ENCODE measurements at places on chromosomes 16 and 17. TPM values are rescaled to one million over a fixed set of nuclear protein-coding genes. Genes with fewer than 3 reads are reported as not detected.

DNA sequence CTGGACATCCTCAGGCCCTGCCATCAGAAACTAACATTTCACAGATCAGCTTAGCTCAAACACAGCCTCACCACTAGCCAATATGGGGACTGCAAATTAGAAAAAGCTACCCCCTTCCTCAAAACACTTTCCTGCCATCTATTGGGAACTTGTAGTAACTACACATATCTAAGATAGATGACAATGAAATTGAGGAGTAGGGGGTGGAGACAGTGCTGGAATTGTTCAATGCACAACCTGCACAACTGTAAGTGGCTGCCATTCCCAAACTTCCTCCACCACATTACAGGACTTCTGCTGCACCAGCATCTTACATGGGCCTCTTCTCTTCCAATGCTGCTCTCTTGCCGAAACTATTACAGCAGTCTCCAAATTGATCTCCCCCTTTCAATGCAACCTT, 21.9 kb downstream of the AIPL1 start:
- peak; percentile 67 for DNase-seq

DNA sequence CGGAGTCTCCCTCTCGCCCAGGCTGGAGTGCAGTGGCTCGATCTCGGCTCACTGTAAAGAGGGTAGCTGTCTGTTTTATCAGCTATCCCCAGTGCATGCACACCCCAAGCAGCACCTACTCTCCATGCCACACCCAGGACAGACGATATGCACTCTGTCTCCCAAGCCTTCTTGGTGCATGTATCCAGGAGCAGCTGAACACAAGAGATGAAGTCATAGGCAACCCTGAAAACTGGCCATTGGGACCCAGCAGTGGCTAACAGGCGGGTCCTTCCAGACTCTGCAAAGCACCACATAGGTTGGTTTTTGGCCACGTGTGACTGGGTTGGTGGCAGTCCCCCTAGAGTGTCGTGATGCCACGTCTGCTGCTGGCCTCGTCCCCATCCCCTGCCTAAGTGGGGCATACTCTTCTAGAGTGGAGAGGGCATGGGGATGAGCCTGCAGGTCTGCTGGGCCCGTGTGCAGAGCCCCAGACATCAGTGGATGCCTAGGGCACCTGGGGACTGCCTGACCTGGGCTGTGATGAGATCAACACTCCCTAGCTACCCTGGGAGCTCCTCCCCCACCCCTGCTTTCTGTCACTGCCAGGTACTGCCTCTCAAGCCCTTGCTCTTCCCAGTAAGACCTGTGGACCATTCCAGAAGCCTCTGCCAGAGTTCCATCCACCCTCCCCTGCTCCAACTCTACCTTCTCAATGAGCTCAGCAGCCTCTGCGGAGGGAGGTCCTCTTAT, 9.3 kb downstream of the PDE6G start:
- DNase-seq, result no peak

DNA sequence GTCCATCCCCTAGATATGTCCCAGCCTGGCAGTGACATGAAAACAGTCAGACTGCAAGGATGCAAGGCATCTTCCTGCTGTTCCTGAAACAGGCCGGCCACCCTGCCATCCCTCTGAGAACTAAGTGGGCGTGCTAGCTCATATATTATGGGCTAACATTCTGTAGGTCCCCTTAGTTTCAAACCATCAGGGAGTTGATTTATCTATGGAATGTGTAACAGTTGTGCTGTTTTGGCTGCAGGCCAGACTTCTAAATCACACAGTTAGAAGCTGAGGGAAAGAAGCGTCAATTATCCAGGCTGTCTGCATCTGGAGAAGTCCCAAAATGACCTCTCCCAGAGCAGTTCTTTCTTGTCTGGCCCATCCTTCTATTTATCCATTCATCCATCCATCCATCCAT, 102.7 kb upstream of the DNAH9 start:
- no peak for DNase-seq

GRCh38 chr17:2967515-2967914, 95.9 kb downstream of the OR1D5 start:
- no peak for DNase-seq

GRCh38 chr16:51592001-51592501, 441.0 kb upstream of the SALL1 start:
- no peak for DNase-seq

- no peak for DNase-seq
These were observed 7.3 kb downstream of the HS3ST4 start for GRCh38 chr16:25699069-25699468.

GRCh38 chr17:12316021-12316420, 295.3 kb downstream of the MAP2K4 start:
- no peak for DNase-seq

DNA sequence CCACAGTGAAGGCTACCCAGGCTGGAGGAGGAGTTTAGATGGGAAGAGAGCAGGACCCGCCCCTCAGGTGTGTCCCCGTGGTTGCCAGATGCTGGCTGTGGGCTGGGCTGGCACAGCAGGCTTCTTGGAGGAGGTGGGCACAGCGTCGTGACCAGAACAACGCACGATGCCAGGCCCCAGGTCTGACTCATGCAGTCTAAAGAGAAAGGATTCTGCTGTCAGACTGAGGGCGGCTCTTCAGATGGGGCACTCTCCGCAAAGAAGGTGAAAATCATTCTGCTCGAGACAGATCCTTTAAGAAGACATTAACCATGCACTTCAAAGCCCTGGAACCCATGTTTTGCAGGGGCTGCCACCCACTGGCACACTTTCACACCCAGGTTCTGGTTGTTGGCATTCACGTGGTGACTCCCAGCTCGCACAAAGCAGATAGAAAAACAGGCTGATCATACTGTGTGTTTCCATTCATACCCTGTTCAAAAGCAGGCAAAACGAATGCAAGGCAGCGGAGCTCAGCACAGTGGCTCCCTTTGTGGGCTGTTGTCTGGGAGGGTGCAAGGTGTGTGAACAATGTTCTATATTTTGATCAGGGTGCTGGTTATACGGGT, 19.0 kb downstream of the CACNG4 start:
- DNase-seq, result no peak

Gene SEPTIN12
- polyA plus RNA-seq, result not detected

DNA sequence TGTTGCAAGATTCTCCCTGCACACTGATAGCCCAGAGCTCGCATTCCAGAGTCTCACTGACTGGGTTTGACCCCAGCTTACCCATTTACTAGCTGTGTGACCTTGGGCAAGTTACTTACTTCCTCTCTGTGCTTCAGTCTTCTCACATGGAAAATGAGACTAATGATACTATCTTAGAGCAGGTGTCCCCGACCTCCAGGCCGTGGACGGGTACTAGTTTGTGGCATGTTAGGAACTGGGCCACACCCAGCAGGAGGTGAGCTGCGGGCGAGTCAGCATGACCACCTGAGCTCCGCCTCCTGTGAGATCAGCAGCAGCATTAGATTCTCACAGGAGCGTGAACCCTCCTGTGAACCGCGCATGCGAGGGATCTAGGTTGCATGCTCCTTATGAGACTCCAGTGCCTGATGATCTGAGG, 15.8 kb downstream of the ANKFY1 start:
- no peak for DNase-seq

Gene CACNG3
- not detected for polyA plus RNA-seq

GRCh38 chr16:88010968-88011483, 59.8 kb downstream of the BANP start:
- no peak for DNase-seq

DNA sequence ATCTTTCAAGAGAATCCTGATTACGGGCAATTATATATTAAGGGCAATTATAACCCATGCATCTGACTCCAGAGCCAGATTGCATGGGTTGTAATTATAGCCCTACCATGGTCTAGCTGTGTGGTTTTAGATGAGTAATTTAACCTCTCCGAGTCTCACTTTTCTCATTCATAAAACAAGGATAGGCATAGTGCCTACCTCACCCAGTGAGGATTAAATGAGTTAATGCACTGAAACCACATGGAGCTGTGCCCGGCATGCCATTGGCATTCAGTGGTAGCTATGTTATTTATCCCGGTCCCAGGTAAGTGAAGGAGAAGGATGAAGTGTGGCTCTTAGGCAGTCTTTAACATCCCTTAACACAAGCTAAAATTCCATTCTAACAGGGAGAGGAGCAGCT, 6.3 kb downstream of the SNX20 start:
- DNase-seq, result no peak

DNA sequence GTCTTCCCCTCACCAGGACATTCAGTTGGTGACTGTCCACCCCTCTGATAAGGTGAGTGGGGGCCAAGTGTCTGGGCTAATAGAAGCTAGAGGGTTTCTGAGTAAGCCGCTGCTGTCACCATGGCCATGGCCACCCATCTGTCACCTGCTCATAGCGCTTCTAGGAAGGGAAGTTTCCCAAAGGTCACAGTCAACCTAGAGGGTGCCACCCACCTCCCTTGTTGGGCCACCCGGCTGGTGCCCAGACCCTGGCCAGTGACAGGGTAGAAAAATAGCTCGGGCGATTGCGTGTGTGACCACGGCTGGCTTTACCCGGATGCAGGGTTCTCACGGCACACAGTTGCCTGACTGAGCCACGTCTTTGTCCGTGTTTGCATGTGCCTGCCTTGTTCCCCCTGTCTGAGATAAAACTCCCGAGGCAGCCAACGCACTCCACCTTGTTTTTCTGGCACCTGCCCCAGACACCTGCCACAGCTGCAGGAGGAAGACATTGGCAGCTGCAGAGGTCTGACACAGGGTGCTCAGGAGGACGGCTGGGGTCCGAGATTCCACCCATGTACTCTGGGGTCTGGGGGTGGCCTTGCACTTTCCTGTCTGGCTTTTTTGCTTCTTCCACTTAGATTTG, 809 bp downstream of the PIRT start:
- DNase-seq, result no peak

- DNase-seq, result no peak
These were observed 15.3 kb downstream of the LASP1 start for GRCh38 chr17:38885044-38885727.

DNA sequence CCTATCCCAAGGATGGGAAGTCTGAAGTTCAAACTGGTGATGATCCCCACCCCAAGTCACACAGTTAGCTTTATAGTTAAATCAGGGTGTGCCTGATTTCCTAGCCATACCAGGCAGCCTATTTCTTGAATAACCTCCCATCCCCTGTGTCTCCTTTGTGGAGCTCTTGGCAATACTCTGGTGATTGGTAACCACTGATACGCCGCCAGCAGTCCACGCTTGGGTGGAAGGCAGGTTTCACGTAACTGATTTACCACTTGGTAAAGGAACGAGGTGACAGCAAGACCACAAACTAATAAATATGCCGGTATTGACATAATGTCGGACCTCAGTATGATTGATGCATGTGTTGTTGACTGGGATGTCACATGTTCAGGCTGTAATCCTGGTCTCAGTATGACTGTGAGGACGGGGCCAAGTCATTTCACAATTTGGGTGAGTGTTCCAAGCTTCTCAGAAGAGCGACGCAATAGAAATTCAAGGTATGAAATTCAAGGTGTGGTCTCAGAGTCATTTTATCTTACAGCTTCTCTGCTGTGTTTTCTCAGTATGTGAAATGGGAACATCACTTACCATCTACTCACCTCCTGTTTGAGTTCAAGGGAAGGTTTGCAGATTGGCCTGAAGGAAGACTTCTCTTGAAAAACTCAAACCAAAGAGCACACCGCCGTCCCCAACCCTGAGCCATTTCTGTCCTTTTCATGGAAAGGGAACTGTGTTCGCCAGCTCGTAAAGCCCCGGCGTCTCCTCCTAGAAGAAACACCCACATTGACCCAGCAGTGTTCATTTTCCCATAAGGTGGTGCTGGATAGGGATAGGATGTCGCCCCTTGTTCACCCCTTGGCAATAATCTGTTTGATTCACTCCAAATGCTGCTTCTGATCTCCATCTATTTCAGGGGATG, 678.9 kb downstream of the WWOX start:
- no peak for DNase-seq

- no peak for DNase-seq
These were observed 12.6 kb upstream of the CLUH start for GRCh38 chr17:2723997-2724783.

DNA sequence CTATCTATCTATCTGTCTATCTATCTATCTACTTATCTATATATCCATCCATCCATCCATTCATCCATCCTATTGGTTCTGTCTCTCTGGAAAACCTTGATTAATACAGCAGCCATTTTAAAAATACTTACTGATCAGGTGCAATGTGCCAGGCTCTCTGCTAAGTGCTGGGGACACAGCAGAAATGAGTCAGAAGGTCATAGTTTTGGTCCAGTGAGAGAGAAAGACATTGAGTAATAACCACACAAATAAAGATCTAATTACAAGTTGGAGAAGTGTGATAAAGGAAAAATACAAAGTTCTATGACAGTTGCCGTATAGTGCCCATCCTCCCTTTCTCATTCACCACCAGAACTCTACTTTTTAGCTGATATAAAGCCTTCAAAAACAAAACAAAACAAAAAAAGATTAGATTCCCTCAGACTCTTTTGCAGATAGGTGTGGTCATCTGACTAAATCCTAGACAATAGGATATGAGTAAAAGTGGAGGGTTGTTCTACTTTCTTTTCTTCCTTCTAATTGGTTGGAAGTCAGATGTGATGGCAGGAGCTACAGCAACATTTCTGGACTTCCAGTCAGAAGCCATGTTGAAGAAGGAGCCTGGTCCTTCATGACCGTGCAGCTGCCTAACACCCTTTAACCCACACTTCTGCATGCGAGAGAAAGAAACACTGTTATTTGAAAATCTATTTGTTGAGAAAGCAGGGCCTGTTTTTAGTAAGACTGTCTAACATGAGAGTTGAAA, 72.0 kb upstream of the TOX3 start:
- no peak for DNase-seq

DNA sequence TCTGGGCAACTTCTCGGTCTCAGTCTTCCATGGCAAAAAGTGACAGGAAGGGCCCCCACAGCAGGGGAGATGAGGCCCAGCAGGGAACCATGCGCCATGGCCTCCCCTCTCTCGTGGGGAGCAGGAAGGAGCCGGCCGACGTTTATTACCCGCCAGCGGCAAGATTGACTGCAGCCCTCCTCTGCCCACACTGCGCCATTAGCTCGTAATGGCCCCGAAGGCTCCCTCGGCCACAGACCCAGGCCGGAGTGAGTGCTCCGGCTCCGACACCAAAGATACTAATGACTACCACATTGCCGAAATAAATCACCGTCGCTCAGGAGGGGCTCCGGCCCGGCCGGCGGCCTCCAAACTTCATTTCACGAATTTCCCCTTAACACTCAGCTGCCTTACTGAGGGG, 226.9 kb downstream of the C16orf78 start:
- DNase-seq, result no peak

Gene SAMD14
- polyA plus RNA-seq, result 9.6 TPM

Gene CDH1
- 0.03 TPM for polyA plus RNA-seq

DNA sequence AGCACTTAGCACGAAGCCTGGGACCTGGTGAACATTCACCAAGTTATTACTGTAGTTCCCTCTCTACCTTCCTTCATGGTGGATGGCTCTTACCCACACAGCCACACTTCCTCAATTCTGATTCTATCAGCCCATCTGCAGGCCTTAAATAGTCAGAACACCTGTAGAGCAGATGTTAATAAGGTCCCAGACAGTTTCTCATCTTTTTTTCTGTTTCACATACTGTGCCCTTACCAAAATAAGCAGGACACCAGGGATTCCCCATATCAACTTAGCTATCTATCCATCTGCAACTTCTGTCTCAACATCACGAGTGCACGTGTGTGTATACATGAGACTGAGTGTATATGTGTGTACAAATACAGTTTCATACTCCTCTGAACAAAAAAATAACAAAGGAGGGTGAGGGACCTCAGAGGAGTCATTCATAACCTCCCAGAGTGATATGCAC, 2.8 kb downstream of the RECQL5 start:
- DNase-seq, result no peak

- DNase-seq, result no peak
These were observed 5.7 kb upstream of the TOX3 start for GRCh38 chr16:52552643-52553042.

Gene CDH5
- polyA plus RNA-seq, result 836 TPM

GRCh38 chr17:76938009-76938408, 69.8 kb downstream of the MGAT5B start:
- no peak for DNase-seq

GRCh38 chr17:44287651-44288050, 19.7 kb upstream of the SLC4A1 start:
- no peak for DNase-seq

Data from endothelial cell of umbilical vein (primary cell).